ENCODE measurements at places on chromosomes 3 and 15. TPM values are rescaled to one million over a fixed set of nuclear protein-coding genes. Genes with fewer than 3 reads are reported as not detected.

UBA7 gene
- total RNA-seq: 28.0 TPM

TRPM1 gene
- 52.6 TPM for total RNA-seq

TNFSF10 gene
- 21.5 TPM for total RNA-seq

CORO2B gene
- 43.0 TPM for total RNA-seq

SLC24A1 gene
- total RNA-seq: 5.7 TPM

KLHL40 gene
- 7.7 TPM for total RNA-seq

RHCG gene
- 1.0 TPM for total RNA-seq

CYP1A2 gene
- total RNA-seq: not detected

CAMP gene
- not detected for total RNA-seq

GCSAM gene
- 0.99 TPM for total RNA-seq

NEO1 gene
- 83.9 TPM for total RNA-seq

LRRIQ4 gene
- 0.33 TPM for total RNA-seq

HES1 gene
- total RNA-seq: 211 TPM

SSUH2 gene
- 0.77 TPM for total RNA-seq

MYRIP gene
- 8.6 TPM for total RNA-seq

ALDH1A3 gene
- total RNA-seq: 143 TPM

PSMA4 gene
- total RNA-seq: 148 TPM

SENP5 gene
- 76.6 TPM for total RNA-seq

MCF2L2 gene
- total RNA-seq: 21.3 TPM

CERS3 gene
- total RNA-seq: 0.71 TPM

TOP2B gene
- 321 TPM for total RNA-seq

MAN2C1 gene
- total RNA-seq: 272 TPM

CACNA1D gene
- total RNA-seq: 25.9 TPM

NOX5 gene
- 0.55 TPM for total RNA-seq

MYZAP gene
- total RNA-seq: 2.9 TPM

PRKAR2A gene
- 45.2 TPM for total RNA-seq

IMPG2 gene
- total RNA-seq: 221 TPM

GP5 gene
- total RNA-seq: 1.1 TPM

GPR62 gene
- total RNA-seq: 0.27 TPM

Measured in camera-type eye (tissue), 1 donor.